Renal cortical epithelial cell (primary cell): ENCODE measurements at places on chromosomes 11 and 22.

DNA sequence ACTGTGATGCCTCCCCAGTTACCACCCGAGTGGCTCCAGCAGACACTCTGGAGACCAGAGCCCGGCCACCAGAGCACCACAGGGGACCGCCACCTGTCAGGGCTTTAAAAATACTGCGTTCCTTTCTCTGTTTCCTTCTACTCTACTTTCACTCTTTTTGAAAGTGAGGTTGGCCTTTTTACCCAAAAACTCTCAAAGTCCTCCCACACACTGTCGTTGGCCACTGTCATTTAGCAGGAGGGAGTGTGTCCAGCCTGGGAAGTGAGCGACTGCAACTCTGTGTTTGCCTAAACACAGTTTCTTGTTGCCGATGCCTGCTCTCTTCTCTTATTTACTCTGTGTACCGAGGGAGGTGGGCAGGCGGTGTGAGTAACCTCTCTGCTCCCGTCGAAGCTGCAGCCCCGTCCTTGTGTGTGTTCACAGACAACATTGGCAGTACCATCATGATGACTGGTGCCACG, 90.8 kb upstream of the CLDN5 start:
- no peak for DNase-seq

DNA sequence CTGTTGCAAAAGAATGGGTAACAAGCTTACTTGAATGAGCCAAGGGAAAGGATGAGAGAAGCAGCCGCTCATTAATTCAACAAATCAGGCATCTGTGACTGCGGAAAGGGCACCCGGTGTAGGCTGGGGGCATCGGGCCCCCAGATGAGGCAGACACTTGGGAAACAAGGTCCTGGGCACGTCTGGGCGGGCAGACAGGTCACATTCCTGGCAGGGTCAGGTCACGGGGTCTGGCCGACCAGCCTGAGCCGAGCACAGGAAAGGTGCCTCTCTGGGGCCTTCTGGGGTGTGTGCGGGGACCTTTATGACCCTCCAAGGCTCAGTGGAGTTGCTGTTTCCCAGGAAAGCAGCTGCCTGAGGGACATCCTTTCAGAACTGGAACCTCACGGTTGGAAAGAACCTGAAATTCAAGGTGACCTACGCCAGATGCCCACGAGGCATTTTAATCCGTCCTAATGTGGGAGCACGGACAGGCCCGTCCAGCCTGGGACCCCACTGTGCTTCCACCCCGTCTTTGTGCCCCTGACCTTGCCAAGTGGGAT, 57.1 kb downstream of the ST14 start:
- DNase-seq = peak; percentile 6

DNA sequence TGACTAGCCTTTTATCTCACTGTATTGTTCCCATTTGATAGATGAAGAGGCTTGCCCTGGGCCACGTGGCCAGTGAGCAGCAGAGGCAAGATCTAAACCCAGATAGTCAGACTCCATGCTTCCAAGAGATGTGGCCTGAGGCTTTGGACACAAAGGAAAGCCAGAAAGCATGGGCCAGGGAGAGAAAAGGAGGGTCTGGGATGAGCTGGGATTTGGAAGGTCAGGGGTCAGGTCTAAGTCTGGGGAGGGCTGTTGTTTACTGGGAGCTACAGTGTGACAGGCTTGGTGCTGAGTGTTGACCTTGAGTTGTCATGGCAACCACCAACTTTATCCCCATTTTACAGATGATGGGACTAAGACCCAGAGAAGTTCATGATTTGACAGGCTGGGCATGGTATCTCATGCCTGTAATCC, 2.1 kb downstream of the SLC35E4 start:
- no peak for DNase-seq

DNA sequence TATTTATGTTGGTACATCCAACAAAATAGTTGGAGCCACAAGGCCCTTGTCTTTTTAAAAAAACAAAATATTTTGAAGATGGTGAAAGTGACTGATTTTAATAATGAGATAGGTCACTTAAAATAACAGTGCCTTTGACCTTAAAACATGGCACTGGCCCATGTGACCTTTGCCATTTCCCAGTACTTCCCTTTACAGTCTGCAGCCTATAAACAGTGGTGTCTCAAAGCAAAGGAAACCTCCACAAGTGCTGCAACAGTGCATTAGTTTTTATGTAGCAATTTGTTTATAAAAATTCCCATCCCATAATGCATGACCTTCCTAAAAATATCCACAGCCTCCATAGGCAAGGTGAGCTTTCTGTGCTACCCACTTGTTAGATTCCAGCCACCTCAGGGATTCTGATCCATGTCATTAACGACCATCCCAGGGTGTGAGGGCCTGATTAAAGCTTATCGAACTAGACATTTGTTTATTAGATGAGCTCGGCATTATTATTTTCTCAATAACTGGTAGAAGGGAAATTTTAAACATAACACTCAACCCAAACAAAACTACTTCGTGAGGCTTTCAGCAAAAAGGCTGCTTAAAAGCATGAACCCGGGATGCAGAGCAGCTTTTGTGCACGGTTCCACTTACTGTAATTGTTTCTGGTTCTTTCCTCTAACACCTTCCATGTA, 28.0 kb upstream of the CRKL start:
- no peak for DNase-seq

DNA sequence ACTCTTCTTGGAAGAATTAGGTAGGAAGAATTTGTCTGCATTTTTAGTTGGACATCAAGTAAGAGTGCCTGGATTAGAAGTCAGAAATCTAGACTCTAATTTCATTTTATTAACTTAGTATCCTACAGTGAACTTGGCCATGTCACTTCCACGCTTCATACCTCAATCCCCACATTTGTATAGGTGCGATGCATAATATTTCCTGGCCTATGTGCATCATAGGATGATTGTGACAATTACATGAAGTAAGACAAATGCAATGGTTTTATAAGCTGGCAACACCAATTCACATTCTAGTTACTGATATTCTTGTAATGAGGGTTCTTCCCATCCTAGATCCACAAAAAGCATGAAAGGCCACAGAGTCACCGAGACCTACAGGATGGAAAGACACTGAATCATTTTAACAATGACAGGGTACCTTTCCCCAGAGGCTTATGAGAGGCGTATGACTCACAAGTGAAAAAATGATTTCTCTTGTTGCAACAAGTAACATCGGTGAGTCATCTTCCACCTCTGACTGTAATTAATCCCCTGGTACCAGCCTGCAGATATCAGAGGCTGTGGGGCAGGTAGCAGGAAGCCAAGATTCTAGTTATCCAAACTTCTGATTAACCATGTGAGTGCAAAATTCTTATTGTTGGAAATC, 56.0 kb upstream of the OR5AK2 start:
- DNase-seq = peak; percentile 74

GRCh38 chr22:17559188-17559587, 4.1 kb upstream of the SLC25A18 start:
- no peak for DNase-seq

- no peak for DNase-seq
Observed at GRCh38 chr11:27118949-27119348, 78.3 kb downstream of the BBOX1 start.

DNA sequence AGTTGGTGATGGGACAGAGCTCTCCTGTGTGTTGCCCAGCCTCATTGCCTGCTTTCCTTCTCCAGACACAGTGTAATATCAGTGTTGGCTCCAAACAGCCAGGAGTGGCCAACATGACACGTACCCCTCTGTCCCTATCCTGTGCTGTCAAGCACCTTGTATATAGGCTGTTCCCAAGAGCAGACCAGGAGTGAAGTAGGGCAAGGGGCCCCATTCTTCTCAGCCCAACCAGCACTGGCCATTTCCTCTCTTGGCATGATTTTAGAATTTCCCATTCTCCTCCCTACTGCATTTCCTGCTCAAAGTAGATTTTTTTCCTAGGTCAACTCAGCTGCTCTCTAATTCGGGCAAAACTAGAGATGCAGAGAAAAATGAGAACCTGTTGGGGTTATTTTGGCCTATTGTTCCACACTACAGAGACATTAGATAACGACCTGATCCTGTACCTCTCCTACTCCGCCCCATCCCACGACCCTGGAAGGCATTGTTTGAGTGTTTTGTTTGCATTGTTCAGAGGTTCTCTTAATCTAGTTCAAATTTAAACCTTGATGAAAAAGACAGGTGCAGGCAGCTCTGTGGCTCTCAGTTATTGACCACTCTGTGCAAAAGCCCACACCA, 95.6 kb downstream of the RASSF10 start:
- no peak for DNase-seq

GRCh38 chr11:126805870-126806269, 194.7 kb downstream of the KIRREL3 start:
- DNase-seq = no peak

GRCh38 chr11:65794570-65795510, 8.0 kb downstream of the OVOL1 start:
- no peak for DNase-seq

- DNase-seq = no peak
Observed at GRCh38 chr22:41762980-41763779, 37.3 kb upstream of the CCDC134 start.

DNA sequence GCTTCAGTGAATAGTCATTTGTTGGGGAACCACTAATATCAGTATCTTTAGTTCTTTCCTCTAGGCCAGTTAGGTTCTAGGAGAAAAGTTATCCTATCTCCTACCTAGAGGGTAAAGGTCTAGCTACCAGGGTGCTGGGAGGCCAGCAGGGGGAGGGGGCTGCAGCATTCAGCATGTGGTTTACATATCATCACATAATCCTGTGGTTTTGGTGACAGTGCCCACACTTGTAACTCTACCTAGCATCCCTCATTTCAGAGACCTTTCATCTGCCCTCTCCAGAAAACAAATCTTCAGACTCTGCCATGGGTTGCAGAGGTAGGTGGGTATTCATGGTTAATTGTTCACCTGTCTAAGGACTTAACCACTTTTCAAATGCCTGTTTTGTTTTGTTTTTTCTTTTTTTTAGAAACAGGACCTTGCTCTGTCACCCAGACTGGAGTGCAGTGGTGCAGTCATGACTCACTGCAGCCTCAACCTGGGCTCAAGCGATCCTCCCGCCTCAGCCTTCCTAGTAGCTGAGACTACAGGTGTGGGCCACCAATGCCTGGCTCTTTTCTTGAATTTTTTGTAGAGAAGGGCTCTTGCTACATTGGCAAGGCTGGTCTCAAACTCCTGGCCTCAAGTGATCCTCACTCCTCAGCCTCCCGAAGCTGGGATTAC, 146.8 kb downstream of the ENTHD1 start:
- no peak for DNase-seq

DNA sequence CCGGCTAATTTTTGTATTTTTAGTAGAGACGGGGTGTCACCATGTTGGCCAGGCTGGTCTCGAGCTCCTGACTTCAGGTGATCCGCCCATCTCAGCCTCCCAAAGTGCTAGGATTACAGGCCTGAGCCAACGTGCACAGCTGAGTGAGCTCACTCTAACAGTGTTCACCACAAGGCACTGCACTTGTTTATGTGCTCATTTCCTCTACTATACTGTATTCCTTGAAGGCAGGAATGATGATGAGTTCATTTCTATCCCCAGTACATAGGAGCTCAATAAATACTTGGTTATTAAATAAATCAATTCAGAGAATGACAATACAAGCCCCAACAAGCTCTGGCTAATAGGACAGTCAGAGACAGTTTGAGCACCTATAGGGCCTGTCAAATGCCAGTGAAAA, 29.1 kb downstream of the ALG8 start:
- no peak for DNase-seq

DNA sequence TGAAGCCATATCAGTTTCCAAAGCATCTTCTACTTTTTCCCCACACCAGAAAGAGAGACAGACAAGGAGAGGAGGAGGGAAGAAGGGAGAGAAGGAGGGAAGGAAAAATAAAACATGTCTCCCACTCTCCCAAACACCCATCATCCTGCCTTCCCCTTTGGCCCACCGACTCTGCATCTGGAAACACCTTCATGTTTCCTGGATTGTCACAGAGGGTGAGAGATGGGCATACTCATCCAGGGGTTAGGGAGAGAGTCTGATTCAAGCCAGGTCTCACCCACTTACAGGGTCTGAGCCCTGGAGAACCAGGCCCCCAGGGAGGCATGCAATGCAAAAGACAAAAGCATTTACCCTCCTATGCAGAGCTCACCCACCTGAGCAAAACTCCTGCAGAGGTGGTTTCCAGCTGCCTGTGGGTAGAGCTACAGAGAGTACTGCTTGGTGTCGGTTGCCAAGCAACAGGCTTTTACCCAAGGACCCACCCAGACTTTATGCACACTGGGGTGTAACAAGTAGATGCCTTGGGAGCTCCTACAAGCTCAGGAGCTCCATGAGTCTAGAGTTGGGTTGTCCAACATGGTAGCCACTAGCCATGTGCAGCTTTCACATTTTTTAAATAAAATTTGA, 33.4 kb downstream of the MN1 start:
- DNase-seq = no peak

DNA sequence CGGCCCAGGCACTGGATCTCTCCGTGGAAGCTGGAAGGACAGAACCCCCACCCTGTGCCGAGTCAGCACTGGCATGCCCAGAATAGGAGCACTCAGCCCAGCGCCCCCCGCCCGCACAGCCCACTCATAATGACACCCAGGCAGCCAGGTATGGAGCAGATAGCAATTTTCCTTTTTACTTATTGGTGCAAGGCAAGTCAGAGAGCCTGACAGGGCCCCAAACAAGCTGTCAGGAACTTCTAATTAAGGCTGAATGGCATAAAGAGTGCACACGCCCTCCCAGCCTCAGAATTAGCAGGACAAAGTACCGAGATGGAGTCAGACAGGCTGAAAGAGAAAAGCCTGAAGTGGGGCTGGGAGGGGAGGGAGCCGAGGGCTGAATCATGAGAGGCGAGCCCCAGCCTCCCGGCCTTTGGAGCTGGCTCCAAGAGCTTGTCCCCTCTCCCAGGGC, 76.9 kb downstream of the DSCAML1 start:
- DNase-seq = no peak

DNA sequence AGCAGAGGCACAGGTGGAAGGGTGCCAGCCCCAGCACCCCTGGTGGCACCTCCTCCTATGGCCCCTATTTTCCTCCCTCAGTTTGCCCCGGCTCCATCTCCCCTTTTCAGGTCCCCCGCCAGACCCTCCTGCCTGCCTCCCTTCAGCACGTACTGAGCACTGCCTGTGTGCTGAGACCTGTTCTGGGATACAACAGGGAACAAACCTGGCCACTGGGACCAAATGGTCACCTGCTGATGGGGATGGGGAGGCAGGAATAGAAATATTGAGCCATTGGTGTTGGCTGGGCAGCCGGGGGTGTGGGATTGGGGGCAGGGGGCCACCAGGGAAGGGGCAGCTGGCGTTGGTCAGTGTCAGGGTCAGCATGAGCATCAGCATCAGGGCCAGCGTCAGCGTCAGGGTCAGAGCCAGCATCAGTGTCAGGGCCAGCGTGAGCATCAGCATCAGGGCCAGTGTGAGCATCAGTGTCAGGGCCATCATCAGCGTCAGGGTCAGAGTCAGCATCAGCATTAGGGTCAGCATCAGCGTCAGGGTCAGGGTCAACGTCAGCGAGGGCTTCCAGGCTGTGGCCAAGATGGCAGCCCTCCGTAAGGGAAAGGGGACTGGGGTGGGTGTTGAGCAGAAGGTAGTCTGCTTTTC, 7.5 kb downstream of the ZNF74 start:
- no peak for DNase-seq

- no peak for DNase-seq
Observed at GRCh38 chr22:29739346-29739875, 19.6 kb downstream of the CABP7 start.

GRCh38 chr22:40417881-40418280, 47.5 kb downstream of the SGSM3 start:
- DNase-seq = no peak

- DNase-seq = no peak
Observed at GRCh38 chr22:24355574-24355973, 71.8 kb upstream of the ADORA2A start.
